Stimulated activated CD8-positive, alpha-beta memory T cell treated with anti-CD3 and anti-CD28 coated beads, Interleukin-7, amount 100 ng/mL, for 48 hours (primary cell): ENCODE measurements at places on chromosomes 5 and 9.

DNA sequence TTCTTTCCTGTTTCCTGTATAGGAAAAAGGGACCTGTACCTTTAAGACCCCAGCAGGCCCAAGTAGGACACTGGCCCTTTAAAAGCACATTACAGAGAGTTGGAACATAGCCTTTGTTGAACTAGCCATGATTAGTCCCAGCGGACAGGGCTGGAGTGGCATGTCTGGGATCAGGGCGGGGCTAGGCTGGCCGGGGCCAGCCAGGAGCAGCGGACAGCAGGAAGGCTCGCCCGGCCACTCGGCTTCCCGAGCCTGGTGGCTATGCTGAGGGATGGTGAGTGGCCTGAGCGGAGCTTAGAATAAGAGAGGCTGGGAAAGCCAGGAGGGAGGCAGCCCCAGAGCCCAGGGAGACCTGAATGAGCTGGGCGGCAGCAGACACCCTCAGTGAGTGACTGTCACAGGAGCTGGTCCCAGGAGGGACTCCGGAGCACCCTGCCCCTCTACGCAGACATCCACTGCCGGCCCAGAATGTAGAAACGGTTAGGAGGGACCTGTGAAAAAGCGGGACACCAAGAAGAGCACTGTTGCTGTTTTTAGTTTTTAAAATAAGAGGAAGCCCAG is 92.1 kb downstream of the DAB2IP start:
- no peak for DNase-seq

- no peak for DNase-seq
Measured at GRCh38 chr5:71778678-71779276, 59.7 kb downstream of the CARTPT start.

GRCh38 chr9:127945338-127945737 is 7.7 kb upstream of the DPM2 start:
- no peak for DNase-seq

DNA sequence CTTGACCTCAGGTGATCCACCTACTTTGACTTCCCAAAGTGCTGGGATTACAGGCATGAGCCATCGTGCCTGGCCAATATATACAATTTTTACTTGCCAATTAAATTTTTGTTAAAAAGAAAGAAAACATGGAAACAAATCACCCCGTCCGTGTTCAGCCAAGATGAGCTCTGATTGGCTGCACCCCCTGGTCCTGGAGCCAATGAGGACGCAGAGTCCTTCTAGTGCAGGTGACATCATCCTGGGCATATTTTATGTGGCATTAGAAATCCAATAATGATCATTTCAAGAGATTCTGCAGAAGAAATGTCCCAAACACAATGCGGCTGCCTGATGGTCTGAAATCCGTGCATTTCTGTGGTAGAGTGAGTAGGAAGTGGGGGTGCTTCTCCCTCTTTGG is 159.5 kb downstream of the GAPVD1 start:
- DNase-seq = no peak

GRCh38 chr5:133382661-133383579 is 229.4 kb downstream of the FSTL4 start:
- DNase-seq = no peak

GRCh38 chr9:120464176-120464886 is 115.6 kb downstream of the CDK5RAP2 start:
- no peak for DNase-seq

DNA sequence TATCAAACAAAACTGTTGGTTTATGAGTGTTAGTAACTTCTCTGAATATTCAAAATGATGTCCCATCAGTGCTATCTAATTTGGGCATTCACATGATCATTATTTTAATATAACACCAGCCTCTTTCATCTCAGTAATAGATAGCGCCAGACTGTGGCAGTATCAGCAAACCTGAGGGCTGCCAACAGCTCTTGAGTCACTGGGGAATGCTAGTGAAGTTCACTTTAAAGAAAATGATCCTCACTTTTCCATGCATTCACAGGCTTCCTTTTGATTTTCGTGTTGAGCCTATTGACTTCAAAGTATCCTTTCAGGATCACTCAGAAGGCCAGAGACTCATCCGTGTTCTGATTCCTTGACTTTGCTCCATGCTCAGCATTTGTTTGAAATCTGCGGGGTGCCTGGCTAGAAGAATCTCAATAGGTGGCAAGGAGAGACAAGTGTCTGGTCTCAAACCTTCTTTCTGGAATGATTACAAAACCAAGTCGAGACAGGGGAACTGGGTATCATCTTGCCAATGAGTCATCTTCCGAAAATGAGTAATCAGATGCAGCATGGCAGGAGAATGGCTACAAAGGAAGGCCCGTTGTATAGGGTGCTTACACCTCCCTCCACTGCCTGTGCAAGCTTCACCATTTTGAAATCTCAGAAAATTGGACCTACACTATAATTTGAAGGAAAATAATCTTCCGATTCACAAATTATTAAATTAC is 509.1 kb downstream of the RASEF start:
- no peak for DNase-seq

- DNase-seq = no peak
Measured at GRCh38 chr5:149227168-149227826, 44.4 kb upstream of the AFAP1L1 start.

DNA sequence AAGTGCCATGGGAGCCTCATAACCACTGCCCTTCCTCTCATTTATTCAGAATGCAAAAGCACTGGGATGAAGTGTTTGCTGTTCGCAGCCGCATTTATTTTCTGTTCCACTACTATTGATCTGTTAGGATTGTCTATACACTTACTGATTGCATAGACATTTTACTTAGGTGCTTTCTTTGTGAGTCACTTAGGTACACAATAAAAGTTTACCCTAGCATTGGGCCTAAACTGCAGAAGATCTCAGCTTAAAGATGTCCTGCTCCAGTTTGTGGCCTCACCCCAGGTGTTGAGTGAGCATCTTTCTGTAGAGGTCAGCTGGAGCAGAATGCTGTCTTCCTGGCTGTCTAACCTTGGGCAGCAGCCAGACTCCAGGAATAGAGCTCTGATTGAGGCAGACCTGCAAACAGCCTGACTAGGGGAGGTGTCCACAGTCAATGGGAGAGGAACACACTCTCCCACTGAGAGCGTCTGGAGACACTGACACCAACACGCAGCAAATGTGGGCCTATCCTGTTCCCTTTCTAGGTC is 54.0 kb downstream of the GPR21 start:
- no peak for DNase-seq
